Activated T-helper 1 cell treated with anti-CD3 and anti-CD28 coated beads, Interleukin-12 subunit alpha, Interleukin-12 subunit beta, Interleukin-2, Interleukin-4 antibody, amounts not matched to agents 30 ng/mL and 10 ng/mL and 1 ng/mL, durations not matched to agents 14 hours and 24 hours and 36 hours (primary cell): ENCODE measurements at places on chromosomes 2 and 18.

DNA sequence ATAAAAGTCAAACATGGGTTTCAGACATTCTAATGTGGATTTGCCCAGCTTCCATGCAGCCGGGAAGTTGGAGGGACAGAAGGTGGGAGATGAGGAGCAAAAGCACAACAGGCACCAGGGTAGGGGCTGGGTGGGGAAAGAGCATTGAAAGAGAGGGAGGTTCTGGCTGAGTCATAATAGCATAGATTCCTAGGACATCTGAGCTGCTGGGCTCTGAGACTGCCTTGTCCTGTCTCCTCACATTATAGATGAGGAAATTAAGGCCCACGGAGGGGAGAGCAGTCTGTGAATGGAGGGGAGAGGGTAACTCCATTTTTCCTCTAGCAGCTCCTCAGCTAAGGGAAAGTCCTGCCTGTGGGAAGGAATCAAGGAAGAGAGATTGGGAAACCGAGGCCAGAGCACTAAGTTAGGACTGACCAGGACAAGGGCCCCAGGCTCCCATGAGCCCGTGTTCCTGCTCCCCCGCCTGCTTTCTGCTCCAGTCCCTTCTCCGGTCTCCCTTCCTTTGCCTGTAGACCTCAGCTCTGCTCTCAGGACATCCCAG is 26.2 kb downstream of the SH2D6 start:
- no peak overlapping the region for H3K4me3 ChIP-seq
- H3K4me1 ChIP-seq: peaks cover 5% of the 10 kb centered on the region
- H3K27me3 ChIP-seq: no peaks in the 10 kb centered on the region
- no peaks in the 10 kb centered on the region for H3K36me3 ChIP-seq
- no peak for DNase-seq

DNA sequence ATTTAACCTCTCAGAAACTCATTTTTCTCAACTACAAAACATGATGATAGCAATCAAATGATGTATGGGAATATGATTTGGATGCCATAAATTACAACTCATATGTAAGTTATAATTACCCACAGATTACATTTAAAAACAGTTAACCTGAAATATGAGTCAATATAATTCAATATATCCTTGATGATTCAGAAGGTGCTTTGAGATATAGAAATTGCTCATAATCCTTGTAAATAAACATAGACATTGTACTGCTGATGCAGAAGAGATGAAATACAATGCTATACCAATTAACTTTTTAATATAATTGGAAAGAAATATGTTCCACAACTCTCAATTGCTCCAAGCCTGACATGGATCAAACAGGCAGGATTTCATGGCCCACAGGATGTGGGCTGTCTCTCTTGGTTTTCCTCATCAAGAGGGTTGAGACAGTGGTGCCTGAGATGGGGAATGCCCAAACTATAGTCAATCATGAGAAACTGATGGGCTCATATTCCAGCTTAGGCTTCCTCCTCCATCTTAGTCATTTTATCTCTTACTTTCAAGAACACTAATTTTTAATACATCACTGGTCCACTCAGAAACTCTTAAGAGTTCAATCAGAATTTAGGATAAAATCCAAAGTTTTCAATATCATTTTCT is 49.4 kb downstream of the NCKAP5 start:
- H3K36me3 ChIP-seq: no peaks in the 10 kb centered on the region
- no peak for DNase-seq
- no peaks in the 10 kb centered on the region for H3K4me1 ChIP-seq
- no peak overlapping the region for H3K4me3 ChIP-seq
- no peak overlapping the region for H3K27ac ChIP-seq

GRCh38 chr2:28751956-28752630 is 463 bp downstream of the PPP1CB start:
- peak overlapping the region; percentile 90 for H3K27ac ChIP-seq
- H3K4me3 ChIP-seq: peak overlapping the region; percentile 95
- H3K36me3 ChIP-seq: peaks cover 22% of the 10 kb centered on the region
- H3K27me3 ChIP-seq: no peaks in the 10 kb centered on the region
- peak; percentile 30 for DNase-seq
- peaks cover 69% of the 10 kb centered on the region for H3K4me1 ChIP-seq

DNA sequence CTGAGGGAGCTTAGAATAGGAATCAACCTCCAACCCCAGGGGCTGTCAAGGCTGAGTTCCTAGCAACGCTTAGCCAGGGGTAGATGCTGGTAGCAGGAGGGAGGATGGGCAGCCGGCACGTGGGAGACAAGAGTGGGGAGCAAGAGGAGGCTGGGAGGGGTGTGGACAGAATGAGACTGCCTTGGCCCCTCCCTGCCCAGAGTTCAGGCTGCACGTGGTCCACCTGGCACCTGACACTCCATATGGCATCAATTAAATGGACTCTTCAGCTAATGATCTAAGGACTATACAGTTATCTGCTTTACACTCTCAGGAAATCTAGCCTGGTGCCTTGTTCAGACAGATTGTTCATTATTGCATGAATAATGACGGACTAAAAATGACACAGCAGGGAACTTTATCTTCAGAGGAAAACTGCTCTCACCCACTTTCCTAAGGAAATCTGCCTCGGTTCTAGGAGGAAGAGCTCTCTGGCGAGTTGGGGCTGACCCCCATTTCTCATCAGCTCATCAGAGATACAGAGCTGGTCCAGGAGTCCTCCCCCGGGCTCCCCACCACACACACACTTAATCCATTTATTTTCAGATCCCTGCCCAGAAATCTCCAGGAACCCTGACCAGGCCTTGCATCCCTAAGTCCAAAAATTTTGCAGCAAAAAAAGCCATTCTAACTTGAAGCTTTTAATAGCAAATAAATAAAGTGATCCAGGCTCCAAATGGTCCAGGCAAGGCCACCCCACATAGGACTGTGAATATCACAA is 102.1 kb upstream of the CDC42EP3 start:
- no peak for DNase-seq
- peaks cover 6% of the 10 kb centered on the region for H3K27me3 ChIP-seq

DNA sequence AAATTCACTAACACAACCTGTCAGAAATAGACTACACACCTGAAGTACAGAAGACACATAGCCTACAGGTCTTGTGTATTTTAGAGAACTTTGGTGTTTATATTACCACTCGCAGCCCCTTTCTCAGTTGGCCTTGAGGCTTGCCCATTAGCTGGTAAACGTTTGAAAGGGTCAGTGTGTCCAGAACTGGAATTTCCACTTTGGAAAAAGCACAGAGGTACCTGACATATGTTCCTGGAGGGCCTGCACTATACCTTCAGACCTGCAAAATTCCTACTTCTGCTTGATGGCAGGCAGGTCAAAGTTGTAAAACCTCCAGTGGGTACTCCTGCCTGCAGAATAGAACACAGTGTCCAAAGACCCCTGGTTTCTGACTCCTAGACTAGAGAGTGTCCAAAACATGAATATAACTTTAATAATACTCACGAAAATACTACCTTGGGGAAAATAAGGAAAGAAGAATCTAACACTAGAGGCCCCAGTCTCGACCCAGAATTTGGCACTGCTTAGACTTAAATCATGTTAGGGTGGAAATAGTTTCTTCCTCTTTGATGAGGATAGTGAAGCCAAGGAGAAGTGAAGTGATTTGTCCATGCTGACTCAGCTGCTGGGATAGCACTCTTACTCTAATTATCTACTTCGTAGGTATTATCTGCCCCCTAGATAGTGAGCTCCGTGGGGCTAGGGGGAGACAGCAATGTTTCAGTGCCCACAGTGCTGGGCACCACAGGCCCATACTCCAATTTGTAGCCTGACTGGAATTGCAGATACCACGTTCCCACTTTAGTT is 2.8 kb downstream of the KCTD1 start:
- no peak overlapping the region for H3K4me3 ChIP-seq
- no peak for DNase-seq
- peaks cover 3% of the 10 kb centered on the region for H3K36me3 ChIP-seq
- no peak overlapping the region for H3K27ac ChIP-seq
- peaks cover 9% of the 10 kb centered on the region for H3K4me1 ChIP-seq

- H3K4me1 ChIP-seq: peaks cover 58% of the 10 kb centered on the region
- DNase-seq: no peak
- peak overlapping the region; percentile 75 for H3K27ac ChIP-seq
- peaks cover 26% of the 10 kb centered on the region for H3K36me3 ChIP-seq
- H3K4me3 ChIP-seq: peak overlapping the region; percentile 60
These were observed 11.2 kb upstream of the STAT1 start for GRCh38 chr2:191025135-191025534.

- H3K4me3 ChIP-seq: no peak overlapping the region
- no peaks in the 10 kb centered on the region for H3K27me3 ChIP-seq
- no peak overlapping the region for H3K27ac ChIP-seq
- H3K4me1 ChIP-seq: no peaks in the 10 kb centered on the region
- H3K36me3 ChIP-seq: no peaks in the 10 kb centered on the region
These were observed 272.2 kb downstream of the C1D start for GRCh38 chr2:67790622-67791021.

DNA sequence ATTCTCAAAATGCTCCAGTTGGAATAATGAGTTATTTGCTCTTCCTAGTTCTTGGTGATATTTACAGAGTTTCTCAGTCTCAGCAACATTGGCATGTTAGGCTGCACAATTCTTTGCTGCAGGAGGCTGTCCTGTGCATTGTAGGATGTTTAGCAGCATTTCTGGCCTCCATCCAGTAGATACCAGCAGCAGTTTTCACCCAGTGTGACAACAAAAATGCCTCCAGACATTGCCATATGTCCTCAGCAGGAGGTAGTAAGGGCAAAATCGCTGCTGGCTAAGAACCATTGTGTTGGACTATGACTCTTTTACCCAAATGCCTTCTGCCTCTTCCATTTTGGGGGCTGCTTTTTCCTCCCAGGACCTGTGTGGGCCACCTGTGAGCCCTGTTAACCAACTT is 50.4 kb downstream of the PAX8 start:
- no peaks in the 10 kb centered on the region for H3K36me3 ChIP-seq
- DNase-seq: no peak
- H3K4me3 ChIP-seq: no peak overlapping the region
- peaks cover 3% of the 10 kb centered on the region for H3K27me3 ChIP-seq

DNA sequence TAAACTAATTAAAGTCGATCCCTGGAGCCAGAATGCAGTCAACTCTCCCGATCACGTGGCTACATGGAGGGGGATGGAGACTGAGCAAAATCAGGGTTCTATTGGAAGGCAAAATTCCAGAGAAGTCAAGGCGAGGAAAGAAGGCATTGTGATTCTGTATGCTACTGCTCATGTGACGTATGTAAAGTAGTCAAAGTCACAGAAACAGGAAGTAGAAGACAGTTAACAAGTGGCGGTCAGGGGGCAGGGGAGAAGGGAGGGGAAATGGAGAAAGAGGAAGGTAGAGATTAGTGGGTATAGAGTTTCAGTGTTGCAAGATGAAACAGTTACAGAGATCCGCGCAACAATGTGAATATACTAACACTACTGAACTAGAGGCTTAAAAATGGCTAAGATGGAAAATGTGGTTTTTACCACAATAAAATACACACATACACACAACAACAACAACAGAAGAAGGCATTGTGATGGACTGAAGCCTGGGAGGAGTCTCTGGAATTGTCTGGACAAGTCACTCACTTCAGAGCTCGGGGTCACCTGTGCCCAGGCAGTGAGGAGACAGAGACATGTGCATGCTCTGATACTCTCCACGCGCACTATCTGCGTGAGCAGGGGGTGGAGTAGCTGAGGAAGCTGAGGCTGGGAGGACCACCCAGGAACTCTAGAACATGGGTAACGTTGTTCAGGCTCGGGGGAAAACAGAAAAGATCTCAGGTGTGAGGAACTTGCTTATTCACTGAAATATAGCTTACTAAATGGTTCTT is 89.9 kb upstream of the CDCA7 start:
- H3K36me3 ChIP-seq: peaks cover 10% of the 10 kb centered on the region
- peak overlapping the region; percentile 9 for H3K27ac ChIP-seq
- peaks cover 20% of the 10 kb centered on the region for H3K4me1 ChIP-seq
- H3K4me3 ChIP-seq: peak overlapping the region; percentile 16
- no peaks in the 10 kb centered on the region for H3K27me3 ChIP-seq
- peak; percentile 8 for DNase-seq

- no peak overlapping the region for H3K4me3 ChIP-seq
- no peaks in the 10 kb centered on the region for H3K36me3 ChIP-seq
- H3K27me3 ChIP-seq: peaks cover 2% of the 10 kb centered on the region
- no peak for DNase-seq
- no peaks in the 10 kb centered on the region for H3K4me1 ChIP-seq
These were observed 15.1 kb upstream of the CYRIA start for GRCh38 chr2:16680781-16681180.

DNA sequence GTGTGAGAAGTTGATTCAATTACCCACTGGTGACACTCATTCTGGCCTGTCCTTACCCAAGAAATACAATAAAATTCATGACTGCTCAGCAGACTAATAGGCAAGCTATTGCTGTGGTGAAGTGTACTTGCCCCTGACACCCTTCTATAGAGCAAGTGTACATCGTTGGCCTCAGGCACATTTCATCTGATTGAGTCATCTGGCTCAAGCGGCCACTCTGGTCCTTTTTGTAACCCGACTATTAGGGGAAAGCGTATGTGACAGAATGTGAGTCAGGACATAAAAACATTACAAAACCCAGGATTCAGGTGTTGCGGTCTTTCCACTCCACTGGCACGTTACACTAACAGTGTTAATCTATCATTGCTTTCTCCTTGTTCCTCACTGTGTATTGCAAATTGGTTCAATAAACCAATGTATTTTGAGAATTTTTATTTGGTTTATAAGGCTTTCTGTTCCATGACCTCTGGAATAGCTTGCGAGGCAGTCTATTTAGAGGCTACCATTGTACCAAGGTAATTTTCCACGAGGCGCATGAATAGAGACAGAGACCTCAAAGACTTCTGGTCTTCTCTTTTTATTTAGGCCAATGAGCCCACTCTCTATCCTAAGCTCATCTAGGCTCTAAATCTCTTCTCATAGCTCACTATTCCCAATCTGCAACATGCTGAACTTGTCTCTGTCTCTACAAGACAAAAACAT is 10.2 kb upstream of the TTC32 start:
- H3K27ac ChIP-seq: no peak overlapping the region
- no peaks in the 10 kb centered on the region for H3K4me1 ChIP-seq
- no peaks in the 10 kb centered on the region for H3K36me3 ChIP-seq
- no peak for DNase-seq
- H3K27me3 ChIP-seq: peaks cover 4% of the 10 kb centered on the region

DNA sequence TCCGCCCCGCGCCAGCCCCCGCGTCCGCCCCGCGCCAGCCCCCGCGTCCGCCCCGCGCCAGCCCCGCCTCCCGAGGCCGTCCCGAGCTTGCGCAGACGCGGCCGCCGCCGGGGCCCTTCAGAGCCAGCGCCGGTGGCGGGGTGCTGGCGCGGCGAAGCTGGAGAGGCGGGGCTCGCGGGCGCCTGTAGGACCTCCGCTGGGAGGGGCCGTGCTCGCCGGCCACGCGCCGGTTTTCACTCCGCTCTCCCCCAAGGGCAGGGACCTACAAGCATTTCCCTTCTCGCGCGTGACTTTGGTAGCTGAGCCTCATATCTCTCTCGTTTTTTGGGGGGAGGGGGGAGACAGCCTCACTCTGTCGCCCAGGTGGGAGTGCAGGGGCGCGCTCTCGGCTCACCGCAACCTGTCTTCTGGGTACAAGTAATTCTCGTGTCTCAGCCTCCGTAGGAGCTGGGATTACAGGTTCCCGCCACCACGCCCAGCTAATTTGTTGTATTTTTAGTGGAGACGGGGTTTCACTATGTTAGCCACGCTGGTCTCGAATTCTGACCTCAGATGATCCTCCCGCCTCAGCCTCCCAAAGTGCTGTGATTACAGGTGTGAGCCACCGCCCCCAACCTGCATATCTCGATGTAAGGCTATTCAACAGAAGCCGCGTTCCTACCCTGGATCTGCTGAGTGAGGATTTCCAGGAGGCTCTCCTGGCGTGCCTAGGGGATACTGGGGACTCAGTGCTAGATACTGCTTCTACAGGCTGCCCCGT is at the start of gene ZNF514:
Gene ZNF514, minus strand, starts transcription at position 159 of the 760 bp plus-strand sequence. CDS start 6,595 bp downstream, outside the sequence.
- H3K27me3 ChIP-seq: no peaks in the 10 kb centered on the region
- peak; percentile 80 for DNase-seq
- peaks cover 39% of the 10 kb centered on the region for H3K4me1 ChIP-seq
- H3K4me3 ChIP-seq: peak within 1 kb of the TSS; percentile 90
- peak within 1 kb of the TSS; percentile 91 for H3K27ac ChIP-seq
